ENCODE measurements at places on chromosomes 2 and 18.

DNA sequence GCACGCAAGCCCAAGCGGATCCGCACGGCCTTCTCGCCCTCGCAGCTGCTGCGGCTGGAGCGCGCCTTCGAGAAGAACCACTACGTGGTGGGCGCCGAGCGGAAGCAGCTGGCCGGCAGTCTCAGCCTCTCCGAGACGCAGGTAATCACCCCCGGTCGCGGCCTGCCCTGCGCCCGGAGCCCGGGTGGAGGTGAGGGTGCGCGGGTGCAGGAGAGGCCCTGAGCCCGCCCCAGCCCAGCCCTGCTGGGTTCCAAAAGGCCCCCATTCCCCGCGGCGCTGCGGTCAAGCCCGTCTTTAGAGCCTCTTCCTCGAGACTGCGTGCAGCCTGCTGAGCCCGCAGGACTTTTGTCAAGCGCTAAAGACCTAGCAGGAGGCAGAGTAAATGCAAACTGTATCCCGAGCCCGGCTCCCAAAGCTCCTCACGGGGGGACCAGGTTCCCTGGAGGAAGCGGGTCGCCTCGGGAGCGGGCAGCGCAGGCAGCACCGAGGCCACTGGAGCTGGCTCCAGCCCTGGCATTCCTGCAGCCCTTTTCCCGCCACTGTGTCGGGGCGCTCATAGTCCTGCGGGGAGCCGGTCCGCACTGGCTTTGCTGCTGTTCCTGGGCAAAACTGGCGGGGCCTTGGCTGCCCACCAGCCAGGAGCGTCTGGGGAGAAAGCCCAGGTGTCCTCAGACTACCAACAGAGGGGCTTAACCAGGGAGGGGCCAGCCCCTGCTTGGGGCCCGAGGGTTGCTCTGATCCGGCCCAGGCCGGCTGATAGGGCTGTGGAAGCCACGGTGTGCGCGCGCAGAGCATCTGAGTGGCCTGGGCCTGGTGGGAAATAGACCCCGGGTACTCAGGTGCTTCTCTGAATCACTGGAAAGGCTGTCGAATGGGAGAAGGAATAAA lies 7.3 kb downstream of the EMX1 start:
- DNase-seq, result no peak

DNA sequence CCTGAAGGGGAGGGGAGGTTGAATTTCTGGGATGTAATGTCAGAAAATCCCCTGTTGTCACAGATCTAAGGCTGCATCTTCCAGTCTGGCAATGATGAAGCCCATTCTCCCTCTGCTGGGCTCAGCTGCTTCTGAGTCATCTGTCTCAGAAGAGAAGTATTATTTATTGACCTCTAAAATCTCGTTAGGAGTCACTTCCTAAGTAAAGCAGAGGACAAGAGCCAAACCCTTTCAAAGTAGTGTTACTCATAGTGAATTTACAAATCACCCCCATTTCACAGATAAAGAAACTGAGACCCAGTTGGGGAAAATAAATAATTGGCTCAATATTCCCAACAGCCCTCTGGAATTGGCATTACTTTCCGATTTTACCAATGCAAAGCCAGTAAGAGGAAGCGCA lies 167.3 kb upstream of the SKOR2 start:
- no peak for DNase-seq

DNA sequence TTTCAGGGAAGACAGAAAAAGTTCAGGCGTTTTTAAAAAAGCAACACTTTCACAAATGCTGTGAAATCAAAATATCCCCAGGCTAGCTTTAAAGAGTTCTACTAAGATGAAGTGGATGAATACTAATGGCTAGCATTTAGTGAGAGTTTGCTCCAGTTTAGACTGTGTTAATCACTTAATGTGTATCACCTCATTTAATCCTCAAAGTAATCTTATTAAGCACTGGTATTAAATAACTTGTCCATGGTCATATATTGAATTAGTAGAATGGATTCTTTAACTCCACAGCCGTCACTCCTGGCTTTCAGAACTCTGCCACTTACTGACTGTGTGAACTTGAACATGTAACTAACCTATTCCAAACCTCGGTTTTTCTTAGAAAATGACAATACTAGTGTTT lies 66.0 kb downstream of the CABYR start:
- no peak for DNase-seq

- DNase-seq, result no peak
Observed at GRCh38 chr2:240395896-240396622, 39.4 kb upstream of the GPC1 start.

DNA sequence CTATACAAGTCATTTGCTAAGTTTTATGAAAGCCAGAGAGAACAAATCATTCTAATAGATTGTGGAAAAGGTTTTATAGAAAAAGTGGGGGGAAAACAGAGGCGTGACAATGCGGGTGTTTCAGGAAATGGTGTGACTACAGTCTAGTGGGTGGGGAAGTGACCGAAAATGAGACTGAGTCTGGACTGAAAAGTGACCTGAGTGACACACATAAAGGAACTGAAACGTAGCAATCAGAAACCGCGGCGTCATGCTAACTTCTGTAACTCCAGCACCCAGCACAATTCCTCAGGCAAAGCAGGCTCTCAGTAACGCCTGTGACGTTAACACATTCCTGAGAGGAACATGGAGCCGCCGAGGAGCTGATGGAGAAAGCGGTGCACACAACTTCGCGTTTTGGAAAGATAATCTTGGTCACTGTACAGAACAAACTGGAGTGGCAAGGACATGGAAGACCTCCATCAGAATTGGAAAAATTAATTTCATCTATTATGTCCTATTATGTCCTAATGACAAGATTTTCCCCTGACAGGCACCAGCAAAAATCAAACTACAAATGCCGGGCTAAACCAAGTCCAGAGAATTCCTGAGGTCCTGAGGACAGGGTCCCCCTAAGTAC lies 1.4 kb upstream of the CD226 start:
- peak; percentile 85 for DNase-seq
